Transverse colon (tissue), 4 donors: ENCODE measurements at places on chromosomes 7 and 10.

DNA sequence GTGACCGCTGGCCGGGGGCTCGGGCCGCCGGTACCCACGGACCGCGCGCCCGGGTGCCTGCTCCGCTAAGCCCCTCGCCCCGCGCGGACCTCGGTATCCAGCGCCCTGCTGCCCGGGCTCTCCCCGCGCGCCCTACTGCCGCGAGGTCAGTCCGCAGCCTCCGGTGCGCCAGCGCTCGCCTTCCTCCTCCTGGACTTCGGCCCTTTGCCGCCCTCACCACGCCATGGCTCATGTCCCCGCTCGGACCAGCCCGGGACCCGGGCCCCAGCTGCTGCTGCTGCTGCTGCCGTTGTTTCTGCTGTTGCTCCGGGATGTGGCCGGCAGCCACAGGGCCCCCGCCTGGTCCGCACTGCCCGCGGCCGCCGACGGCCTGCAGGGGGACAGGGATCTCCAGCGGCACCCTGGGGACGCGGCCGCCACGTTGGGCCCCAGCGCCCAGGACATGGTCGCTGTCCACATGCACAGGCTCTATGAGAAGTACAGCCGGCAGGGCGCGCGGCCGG lies 483 bp downstream of the GDF10 start:
- no peak for DNase-seq

DNA sequence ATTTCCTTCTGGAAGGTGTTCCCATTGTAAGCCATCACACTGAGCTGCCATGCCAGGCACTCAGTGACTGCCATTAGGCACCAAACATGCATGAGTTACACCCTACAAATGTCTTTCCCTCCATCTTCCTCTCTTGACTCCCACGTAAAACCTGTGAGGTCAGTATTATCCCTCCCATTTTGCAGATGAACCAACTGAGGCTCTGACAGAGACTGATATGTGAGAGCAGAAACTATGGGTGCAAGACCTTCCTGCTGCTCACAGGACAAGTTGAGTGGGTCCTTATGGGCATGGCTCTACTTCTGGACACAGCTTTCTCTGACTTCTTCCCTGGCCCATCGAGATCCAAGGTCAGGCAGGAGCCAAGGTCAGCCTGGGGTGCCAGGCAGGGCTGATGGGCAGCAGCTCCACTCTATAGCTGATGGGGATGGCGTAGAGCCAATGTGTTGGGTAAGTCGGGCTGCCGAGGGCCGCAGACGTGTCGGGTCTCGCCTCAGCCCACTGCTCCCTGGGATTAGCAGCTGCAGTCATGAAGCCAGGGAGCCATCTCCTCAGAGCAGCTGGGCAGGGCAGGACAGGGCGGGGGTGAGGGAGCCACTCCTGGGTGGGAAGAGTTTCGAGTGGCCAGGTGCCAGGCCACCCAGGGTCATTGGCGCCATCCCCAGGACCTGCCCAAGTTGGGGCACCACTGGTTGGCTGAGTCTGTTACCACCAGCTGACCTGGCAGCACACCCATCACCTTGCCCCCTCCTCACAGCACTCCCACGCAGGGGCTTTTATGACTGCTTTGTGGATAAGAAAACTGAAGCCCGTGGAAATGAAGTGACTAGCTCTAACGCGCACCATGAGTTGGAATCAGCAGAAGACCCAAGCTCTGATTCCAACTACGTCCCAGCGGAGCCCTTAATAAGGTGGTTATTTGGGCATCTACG lies 117.8 kb upstream of the ZMIZ1 start:
- DNase-seq: no peak

DNA sequence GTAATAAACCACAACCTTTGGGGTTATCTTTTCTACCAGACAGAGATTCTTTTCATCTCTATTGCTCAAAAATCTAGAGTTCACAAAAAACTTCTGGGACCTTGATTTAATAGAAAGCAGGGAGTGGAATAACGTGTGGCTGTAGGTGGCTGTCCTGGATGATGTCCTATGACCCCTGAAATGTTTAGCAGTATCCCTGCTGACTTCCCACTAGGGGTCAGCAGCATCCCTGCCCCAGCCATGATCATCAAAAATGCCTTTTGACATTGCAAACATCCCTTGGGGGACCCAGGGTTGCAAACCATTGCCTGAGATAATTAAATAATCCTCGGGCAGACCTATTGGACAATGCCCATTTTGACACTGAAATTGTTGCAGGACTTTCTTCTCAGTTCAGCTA lies 177.1 kb downstream of the USP6NL start:
- DNase-seq: no peak

GRCh38 chr7:141147482-141147881 lies 73.6 kb downstream of the TMEM178B start:
- DNase-seq: no peak

DNA sequence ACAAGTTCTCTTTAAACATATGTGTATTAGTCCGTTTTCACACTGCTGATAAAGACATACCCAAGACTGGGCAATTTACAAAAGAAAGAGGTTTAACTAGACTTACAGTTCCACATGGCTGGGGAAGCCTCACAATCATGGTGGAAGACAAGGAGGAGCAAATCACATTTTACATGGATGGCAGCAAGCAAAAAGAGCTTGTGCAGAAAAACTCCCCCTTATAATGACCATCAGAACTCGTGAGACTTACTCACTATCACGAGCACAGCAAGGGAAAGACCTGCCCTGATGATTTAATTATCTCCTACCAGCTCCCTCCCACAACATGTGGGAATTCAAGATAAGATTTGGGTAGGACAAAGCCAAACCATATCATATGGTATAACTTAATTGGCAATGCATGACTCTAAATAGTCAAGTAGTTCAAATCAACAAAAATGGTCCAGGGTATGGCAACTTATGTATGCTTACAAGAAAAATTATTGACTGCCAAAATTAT lies 34.1 kb upstream of the TMEM243 start:
- DNase-seq: no peak

DNA sequence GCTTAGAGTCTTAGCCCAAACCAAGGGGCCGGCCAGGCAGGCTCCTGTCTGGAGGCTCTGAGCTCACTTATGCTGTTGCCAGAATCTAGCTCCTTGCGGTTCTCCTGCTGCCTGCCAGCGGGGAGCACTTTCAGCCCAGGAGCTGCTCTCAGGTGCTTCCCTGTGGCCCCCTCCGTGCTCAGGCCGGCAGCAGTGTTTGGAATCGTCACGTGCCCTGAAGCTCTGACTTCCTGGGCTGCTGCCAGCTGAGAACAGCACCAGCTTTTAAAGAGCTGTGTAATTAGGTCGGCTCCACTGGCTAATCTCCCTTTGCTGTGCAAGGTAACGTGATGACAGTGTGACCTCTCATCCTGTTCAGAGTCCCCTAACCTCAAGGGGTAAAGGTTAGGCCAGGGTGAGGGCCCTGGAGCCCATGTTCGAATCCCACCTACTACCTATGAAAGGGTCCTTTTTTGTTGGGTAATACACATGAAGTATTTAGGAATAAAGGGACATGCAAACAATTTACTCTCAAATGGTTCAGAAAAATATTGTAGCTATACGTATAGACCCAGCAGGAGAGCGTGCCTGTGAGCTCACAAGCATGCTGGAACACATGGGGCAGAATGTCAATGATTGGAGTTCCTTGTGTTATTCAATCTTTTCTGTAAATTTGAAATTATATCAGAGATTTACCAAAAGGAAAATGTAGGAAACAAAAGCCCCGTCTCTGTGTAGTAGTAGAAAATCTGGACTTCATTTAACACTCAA lies 16.6 kb downstream of the ZNF862 start:
- DNase-seq: peak; percentile 71

GRCh38 chr7:1243964-1244416 lies 11.3 kb downstream of the UNCX start:
- DNase-seq: no peak

DNA sequence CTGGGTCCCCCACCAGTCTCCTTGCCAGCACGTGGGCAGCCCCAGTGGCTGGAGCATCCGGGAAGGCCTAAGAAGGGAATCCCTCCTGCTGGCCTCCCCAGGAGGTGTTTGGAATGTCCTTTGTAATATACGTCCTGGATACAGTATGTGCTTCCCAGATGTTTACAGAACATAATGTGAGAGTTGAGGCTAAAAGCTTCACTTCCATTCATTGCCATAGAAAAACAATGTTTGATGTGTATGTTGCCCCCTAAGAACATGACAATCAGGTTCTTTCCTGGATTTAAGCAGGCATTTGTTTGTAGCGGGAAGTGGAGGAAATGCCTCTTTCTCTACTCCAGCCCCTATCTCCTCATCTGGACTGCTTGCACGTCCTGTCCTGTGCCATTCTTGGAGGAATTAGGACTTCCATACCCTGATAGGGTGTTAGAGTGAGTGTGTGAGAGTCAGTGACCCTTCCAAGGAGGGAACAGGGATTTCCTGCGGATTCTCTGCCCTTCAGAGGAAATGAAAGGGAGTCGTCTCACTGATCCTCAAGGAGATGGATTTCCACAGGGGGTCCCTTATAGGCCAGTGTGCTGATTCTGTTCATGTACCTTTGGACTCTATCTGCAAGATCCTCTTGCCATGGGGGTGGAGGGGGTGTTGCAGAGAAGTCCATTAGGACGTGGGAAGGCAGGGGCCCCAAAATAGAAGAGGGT lies 1.2 kb downstream of the IGFBP1 start:
- no peak for DNase-seq

- DNase-seq: peak; percentile 17
Measured at GRCh38 chr7:123260428-123260960, 60.7 kb upstream of the SLC13A1 start.

- no peak for DNase-seq
Measured at GRCh38 chr7:30181211-30181610, 46.4 kb downstream of the MTURN start.

GRCh38 chr7:90698616-90699015 lies 102.5 kb downstream of the CDK14 start:
- DNase-seq: no peak

- DNase-seq: no peak
Measured at GRCh38 chr10:62972103-62972502, 155.9 kb upstream of the EGR2 start.

GRCh38 chr7:105759670-105760550 lies 116.5 kb downstream of the ATXN7L1 start:
- peak; percentile 51 for DNase-seq

DNA sequence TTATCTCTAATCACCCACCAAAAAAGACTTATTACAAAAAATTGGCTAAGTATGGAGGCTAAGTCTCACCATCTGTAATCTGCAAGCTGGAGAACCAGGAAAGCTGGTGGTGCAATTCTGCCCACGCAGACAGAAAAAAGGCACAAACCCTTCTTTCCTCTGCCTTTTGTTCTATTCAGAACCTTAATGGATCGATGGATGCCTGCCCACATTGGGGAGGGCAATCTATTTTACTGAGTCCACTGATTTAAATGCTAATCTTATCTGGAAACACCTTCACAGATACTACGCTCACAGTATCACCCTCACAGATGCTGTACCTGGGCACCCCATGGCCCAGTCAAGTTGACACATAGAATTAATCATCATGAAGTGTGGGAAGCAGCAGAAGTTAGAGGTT lies 10.2 kb downstream of the IGFBP3 start:
- DNase-seq: no peak

- no peak for DNase-seq
Measured at GRCh38 chr7:132199626-132200025, 376.6 kb downstream of the PLXNA4 start.

DNA sequence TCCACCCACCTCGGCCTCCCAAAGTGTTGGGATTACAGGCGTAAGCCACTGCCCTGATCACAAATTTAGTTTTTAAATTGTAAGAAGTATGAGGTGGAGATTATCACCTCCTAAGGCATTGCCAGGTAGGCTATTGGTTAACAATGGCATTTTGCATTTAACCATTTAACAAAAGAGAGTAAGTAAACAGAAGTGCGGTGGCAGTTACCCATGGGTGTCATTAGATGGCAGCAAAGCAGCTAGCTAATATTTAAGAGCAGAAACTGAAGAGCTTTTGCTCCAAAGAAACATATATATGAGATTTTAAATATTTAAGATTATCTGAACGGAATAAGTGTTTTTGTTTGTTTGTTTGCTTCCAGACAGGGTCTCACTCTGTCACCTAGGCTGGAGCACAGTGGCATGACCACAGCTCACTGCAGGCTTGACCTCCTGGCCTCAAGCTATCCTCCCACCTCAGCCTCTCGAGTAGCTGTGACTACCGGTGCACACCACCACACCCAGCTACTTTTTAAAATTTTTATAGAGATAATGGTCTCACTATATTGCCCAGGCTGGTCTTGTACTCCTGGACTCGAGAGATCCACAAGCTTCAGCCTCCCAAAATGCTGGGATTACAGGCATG lies 325.5 kb upstream of the C7orf33 start:
- no peak for DNase-seq

- DNase-seq: no peak
Measured at GRCh38 chr7:115758025-115758424, 272.5 kb downstream of the TFEC start.

DNA sequence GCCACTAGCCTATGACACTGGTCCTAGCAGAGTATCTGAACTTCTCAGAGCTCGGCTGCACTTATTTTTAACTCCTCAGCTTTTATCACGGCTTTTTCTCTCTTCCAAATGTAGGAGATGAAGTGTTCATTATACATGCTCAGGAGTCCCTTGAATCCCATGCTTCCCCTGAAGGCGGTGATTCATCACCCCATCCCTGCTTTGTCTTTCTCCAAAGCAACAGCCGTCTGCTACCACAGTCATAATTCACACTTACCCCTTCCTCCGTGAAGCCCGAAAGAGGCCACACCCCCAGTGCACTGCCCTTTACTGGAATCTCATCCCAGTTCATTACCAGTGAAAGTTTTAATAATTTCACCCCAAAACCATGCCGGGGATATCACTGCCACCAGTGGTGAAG lies 301.5 kb upstream of the SHH start:
- no peak for DNase-seq

DNA sequence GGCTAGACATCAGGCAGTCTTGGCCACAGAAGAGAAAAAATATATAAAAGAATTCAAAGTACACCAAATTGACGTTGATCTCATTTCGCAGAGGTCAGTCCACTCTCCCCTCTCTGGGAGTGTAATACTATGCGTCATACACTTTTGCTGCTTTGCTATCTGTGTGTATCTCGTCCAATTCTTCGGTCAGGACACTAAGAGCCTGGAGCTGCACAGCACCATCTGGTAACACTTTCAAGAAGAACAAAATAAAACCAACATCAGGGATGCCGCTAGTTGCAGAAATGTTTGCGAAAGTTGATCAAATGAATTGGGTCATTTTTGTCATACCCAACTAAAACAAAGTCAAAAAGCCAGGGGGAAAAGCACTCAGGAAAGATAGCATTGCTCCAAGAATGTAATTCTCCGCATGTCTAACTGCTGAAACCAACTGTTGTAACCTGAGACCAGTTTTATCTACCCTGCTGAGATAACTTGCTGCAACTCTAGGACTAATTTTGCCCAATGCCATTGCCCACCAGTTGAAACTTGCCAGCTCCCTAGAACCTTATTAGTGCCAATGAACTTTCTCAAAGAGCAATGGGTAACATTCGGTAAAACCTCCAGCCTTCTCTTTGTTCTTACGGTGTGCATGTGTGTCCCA lies 23.0 kb downstream of the TMEM176A start:
- no peak for DNase-seq

GRCh38 chr10:35274498-35275060 lies 61.7 kb upstream of the CCNY start:
- no peak for DNase-seq

GRCh38 chr10:45442251-45442650 lies 68.2 kb downstream of the ALOX5 start:
- no peak for DNase-seq
